ENCODE measurements at places on chromosomes 3 and 15.

- no peak for DNase-seq
These were observed 21.7 kb downstream of the CSNK1G1 start for GRCh38 chr15:64333986-64334929.

- DNase-seq: no peak
These were observed 172.7 kb upstream of the ADAMTS9 start for GRCh38 chr3:64860536-64860870.

DNA sequence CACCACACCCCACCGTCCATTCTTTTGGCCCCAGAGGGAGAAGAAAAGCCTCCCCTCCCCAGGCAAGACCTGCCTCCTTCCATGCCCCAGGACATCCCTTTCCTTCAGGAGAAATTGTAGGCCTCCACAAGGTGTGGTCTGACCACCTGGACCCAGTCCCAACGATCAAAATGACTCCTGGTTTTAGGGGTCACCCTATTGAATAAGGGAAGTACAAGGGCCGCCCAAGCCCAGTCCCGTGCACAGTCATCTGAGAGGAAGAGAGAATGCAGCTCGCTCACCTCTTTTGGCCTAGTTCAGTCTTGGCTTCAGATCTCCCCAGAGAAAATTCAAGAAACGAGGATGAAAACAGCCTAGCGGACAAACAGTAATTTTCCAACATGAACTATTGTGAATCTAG lies 249.1 kb downstream of the UACA start:
- no peak for DNase-seq

- DNase-seq: no peak
These were observed 147.4 kb downstream of the CMSS1 start for GRCh38 chr3:99965077-99965476.

DNA sequence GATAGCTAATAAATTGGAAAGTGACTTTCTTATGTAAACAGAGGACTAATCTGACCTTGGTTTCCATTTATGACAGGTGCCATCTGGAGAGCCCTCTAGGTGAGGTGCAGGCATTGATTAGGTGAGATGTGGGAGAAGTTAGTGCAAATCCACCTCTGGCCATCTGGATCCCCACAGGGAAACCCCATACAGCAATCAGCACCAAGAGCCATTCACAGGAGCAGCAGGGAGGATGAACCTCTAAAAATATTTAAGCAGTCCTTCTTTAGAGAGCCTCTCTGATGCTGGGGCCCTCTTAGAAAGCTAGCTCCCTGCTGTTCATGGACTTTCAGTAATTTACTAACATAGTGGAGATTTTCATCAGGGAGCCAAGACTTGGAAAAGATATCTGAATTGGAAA lies 69.3 kb downstream of the CLSTN2 start:
- DNase-seq: no peak

GRCh38 chr3:15659254-15659975 lies 57.9 kb downstream of the BTD start:
- no peak for DNase-seq
